Stomach (tissue), 19 donors: ENCODE measurements at places on chromosomes 7 and 10. TPM values are rescaled to one million over a fixed set of nuclear protein-coding genes. Genes with fewer than 3 reads are reported as not detected.

- H3K4me1 ChIP-seq: no peaks in the 10 kb centered on the region
- DNase-seq: no peak
- no peak overlapping the region for H3K27ac ChIP-seq
- H3K27me3 ChIP-seq: peaks cover 8% of the 10 kb centered on the region
These were observed 117.9 kb downstream of the SLIT1 start for GRCh38 chr10:97067716-97068391.

DNA sequence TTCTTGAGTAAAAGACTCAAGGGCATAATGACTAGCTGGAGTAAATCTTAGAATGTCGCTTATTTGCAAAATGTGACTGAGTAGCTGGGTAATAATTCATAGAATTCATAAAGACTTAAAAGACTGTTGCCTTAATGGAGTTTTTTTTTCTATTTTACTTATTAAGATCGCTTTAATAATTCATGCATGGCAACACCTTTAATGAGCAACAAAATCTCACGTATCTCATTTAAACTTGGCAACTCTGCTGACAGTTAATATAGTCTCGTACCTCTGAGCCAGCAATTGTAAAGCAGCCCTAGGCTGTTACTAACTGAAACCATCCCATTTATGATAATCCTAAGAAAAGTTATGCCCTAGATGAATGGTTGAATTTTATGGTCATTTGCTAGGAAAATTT lies 87.8 kb upstream of the SLC26A5 start:
- no peak overlapping the region for H3K4me3 ChIP-seq
- H3K4me1 ChIP-seq: no peaks in the 10 kb centered on the region
- no peak overlapping the region for H3K27ac ChIP-seq

DNA sequence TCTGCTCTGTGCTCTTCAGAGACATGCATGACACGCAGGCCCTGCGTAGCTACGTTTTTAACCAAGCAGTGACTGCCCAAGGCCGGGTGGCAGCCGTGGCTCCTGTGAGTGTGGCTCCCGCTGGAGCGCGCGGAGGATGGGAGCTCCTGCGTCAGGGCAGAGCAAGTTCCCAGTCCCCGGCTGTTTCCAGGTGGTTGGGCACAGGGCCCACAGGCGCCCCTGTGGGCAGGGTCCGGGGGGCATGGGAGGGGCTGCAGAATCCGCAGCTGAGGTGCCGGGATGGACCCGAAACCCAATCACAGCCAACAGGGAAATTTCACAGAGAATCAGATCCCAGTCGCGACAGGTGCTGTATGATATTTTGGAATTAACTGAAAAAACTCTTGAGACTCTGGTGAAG lies 9.8 kb downstream of the NKX6-2 start:
- no peaks in the 10 kb centered on the region for H3K27me3 ChIP-seq
- peak overlapping the region; percentile 73 for H3K27ac ChIP-seq
- DNase-seq: no peak

GRCh38 chr7:21364801-21365271 lies 63.0 kb upstream of the SP4 start:
- DNase-seq: no peak
- H3K36me3 ChIP-seq: no peaks in the 10 kb centered on the region
- no peak overlapping the region for H3K4me3 ChIP-seq
- no peaks in the 10 kb centered on the region for H3K27me3 ChIP-seq

DNA sequence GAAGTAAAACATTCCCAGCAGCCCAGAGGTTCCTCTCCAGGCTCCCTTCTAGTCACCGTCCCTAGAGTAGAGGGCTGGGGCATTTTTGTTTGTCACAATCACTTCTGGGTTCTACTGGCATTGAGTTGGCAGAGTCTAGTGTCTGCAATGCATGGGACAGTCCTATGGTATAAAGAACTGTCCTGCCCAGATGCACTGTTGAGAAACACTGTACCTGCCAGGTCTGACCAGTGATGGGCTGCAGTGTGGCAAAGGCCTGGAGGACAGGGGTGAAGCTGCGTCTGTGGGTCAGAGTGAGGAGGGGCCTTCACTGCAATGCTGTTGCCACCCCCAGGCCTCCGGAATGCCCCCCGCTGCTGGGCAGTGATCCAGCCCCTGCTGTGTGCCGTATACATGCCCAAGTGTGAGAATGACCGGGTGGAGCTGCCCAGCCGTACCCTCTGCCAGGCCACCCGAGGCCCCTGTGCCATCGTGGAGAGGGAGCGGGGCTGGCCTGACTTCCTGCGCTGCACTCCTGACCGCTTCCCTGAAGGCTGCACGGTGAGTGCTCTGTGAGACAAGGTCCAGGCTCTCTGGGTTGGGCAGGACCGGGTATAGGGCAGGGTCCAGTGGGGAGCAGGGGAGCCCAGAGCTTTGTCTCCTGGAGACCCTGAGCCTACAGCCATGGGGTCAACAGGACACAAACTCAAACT lies 14.8 kb downstream of the SMO start:
- no peak overlapping the region for H3K27ac ChIP-seq
- no peaks in the 10 kb centered on the region for H3K27me3 ChIP-seq
- no peaks in the 10 kb centered on the region for H3K4me1 ChIP-seq
- no peak for DNase-seq

- no peaks in the 10 kb centered on the region for H3K27me3 ChIP-seq
- DNase-seq: no peak
- H3K4me1 ChIP-seq: no peaks in the 10 kb centered on the region
- no peak overlapping the region for H3K4me3 ChIP-seq
These were observed 386.7 kb upstream of the NPVF start for GRCh38 chr7:25615003-25615402.

- no peak for DNase-seq
- H3K4me1 ChIP-seq: no peaks in the 10 kb centered on the region
- H3K36me3 ChIP-seq: peaks cover 69% of the 10 kb centered on the region
- no peaks in the 10 kb centered on the region for H3K27me3 ChIP-seq
- H3K4me3 ChIP-seq: no peak overlapping the region
These were observed 48.7 kb downstream of the UPF2 start for GRCh38 chr10:11993834-11994468.

DNA sequence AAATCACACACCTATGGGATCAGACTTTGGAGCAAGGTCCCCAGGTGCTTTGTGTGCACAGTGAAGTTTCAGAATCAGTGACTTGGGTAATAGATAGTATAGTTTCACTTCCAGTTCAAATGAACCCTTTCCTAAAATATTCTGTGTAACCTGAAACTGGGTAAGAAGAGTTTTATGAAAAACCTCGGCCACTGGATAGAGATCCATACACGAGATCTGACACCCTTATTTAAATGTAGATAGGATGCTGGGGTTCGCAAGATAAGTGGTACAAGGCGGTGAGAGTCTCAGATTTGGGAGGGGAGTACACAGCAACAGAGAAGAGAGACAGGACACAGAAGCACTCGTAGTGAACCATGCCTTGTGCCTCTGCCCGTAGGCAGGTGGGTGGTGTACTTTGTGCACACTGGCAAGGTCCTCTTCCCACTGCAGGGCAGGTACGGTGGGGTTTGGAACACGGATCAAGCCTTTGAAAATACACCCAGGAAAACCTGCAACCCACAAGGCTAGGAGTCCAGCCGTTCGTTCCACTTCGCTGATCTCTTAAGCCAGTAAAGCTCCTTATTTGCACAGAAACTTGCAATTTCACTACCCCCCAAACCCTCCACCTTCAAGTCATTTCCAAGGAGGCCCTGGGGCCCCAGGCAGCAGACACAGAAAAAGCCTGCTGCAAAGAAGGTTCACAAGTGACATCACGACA lies 162.8 kb downstream of the USP6NL start:
- peaks cover 9% of the 10 kb centered on the region for H3K4me1 ChIP-seq
- no peaks in the 10 kb centered on the region for H3K36me3 ChIP-seq
- H3K27me3 ChIP-seq: peaks cover 20% of the 10 kb centered on the region
- no peak overlapping the region for H3K4me3 ChIP-seq
- no peak overlapping the region for H3K27ac ChIP-seq

- H3K27ac ChIP-seq: no peak overlapping the region
- no peaks in the 10 kb centered on the region for H3K4me1 ChIP-seq
- H3K4me3 ChIP-seq: no peak overlapping the region
- no peak for DNase-seq
- no peaks in the 10 kb centered on the region for H3K27me3 ChIP-seq
These were observed 74.2 kb downstream of the RAB18 start for GRCh38 chr10:27578316-27578715.

DNA sequence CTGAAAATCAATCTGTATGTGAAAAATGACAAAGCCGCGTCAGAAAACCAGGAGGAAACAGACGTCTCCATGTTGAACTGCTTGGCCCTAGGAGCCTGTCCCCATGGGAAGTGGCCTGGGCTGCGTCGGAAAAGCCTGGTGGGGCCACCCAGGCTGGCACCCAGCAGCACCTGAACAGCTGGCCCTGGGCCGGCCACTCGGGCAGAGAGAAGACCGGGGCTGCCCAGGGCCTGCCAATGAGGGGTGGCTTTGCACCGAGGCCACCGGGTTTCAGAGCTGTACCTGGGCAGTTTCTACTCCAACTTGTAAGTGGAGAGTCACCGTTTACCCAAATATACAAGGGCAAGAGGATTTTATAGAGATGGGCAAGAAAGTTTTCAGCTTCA lies 1.1 kb upstream of the FUOM start:
- peaks cover 25% of the 10 kb centered on the region for H3K36me3 ChIP-seq
- no peak for DNase-seq
- peaks cover 17% of the 10 kb centered on the region for H3K27me3 ChIP-seq
- H3K4me3 ChIP-seq: no peak overlapping the region
- peaks cover 23% of the 10 kb centered on the region for H3K4me1 ChIP-seq
- peak overlapping the region; percentile 75 for H3K27ac ChIP-seq

GRCh38 chr10:86229376-86229775 lies 137.2 kb downstream of the GRID1 start:
- no peak for DNase-seq
- H3K36me3 ChIP-seq: no peaks in the 10 kb centered on the region
- no peak overlapping the region for H3K27ac ChIP-seq
- no peak overlapping the region for H3K4me3 ChIP-seq
- no peaks in the 10 kb centered on the region for H3K27me3 ChIP-seq

DNA sequence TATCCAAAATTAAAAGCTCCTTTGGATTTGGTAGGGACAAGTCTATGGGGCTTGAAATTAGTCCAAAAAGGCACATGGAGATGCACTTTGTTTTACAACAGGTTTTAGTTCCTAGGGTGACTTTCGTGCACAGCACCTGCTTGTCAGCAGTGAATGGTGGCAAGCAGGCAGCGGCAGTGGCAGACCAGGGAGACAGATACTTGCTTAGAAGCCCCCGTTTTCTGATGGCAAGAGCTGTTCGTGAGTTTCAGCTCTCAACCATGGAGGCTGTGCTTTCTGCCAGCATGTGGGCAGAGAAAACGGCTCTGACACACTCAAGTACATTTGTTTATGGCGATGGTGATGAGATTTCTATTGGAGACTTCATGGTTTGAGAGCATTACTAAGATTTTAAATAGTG lies 61.7 kb upstream of the SHH start:
- H3K27me3 ChIP-seq: no peaks in the 10 kb centered on the region
- DNase-seq: no peak

DNA sequence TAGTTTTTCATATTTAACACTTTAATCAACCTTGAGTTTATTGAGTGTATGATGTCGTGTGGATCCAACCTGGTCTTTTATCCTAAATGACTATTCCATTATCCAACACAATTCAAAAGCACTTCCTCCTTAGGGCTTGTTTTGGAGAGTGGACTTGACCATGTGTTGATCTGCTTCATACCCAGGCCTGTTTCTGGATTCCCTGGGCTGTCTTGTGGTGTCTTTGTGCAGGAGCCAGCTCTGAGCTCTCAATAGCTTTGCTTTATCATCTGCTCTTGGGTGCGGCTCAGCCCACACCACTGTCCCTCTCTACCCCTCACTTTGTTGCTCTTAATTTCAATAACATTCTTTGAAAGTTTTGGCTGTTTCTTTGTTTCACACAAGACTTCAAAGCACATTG lies 70.9 kb upstream of the CHST15 start:
- H3K4me1 ChIP-seq: no peaks in the 10 kb centered on the region
- no peak overlapping the region for H3K4me3 ChIP-seq
- H3K27me3 ChIP-seq: peaks cover 6% of the 10 kb centered on the region
- H3K36me3 ChIP-seq: no peaks in the 10 kb centered on the region
- H3K27ac ChIP-seq: no peak overlapping the region

DNA sequence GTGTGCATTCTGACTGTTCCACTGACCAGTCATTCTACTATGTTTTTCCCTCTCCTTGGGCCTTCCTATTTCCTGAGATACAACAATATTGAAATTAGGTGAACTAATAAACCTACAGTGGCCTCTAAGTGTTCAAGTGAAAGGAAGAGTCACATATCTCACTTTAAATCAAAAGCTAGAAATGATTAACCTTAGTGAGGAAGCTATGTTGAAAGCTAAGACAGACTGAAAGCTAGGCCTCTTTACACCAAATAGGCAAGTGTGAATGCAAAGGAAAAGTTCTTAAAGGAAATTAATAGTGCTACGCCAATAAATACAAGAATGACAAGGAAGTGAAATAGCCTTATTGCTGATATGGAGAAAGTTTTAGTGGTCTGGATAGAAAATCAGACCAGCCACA lies 5.7 kb upstream of the DYNC1I1 start:
- no peak overlapping the region for H3K27ac ChIP-seq
- no peaks in the 10 kb centered on the region for H3K4me1 ChIP-seq
- no peak overlapping the region for H3K4me3 ChIP-seq

DNA sequence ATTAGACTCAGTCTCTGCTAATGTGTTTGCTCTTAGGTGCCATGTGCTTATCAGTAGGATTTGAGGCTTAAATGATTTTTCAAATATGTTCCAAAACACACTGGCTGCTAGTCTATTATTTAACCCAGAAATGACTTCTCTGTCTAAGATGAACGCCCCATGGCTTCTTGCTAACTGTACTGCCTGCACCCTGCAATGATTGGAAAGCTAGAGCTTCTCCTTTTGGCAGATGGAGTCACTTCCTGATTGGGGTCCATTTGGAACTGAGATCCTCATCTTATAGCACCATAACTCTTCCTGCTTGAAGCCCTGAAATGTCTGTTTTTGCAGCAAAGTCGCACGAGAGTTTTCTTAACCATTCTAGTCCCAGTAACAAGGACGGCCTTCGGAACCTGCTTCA lies 186.5 kb upstream of the ADO start:
- H3K27ac ChIP-seq: no peak overlapping the region
- no peaks in the 10 kb centered on the region for H3K27me3 ChIP-seq
- DNase-seq: no peak

- no peaks in the 10 kb centered on the region for H3K4me1 ChIP-seq
- no peak for DNase-seq
- no peak overlapping the region for H3K4me3 ChIP-seq
These were observed 15.7 kb upstream of the ZNF212 start for GRCh38 chr7:149223761-149224160.

- no peaks in the 10 kb centered on the region for H3K4me1 ChIP-seq
- peak; percentile 82 for DNase-seq
- H3K36me3 ChIP-seq: no peaks in the 10 kb centered on the region
- H3K27me3 ChIP-seq: no peaks in the 10 kb centered on the region
These were observed 367.7 kb upstream of the SEMA3D start for GRCh38 chr7:85554236-85555178.

GRCh38 chr10:70115948-70116682 lies 16.5 kb downstream of the AIFM2 start:
- H3K27ac ChIP-seq: no peak overlapping the region
- peaks cover 56% of the 10 kb centered on the region for H3K36me3 ChIP-seq
- H3K4me3 ChIP-seq: no peak overlapping the region
- no peaks in the 10 kb centered on the region for H3K4me1 ChIP-seq
- H3K27me3 ChIP-seq: no peaks in the 10 kb centered on the region
- DNase-seq: peak; percentile 71

CFTR gene
- total RNA-seq: 1.9 TPM

NT5C2 gene
- total RNA-seq: 87.5 TPM

TFEC gene
- 28.4 TPM for total RNA-seq

RET gene
- total RNA-seq: not detected

PRR15 gene
- 20.0 TPM for total RNA-seq

FAM200A gene
- 3.3 TPM for total RNA-seq

PRSS58 gene
- not detected for total RNA-seq

GPR15LG gene
- not detected for total RNA-seq

CALML3 gene
- not detected for total RNA-seq

NCF1 gene
- 7.1 TPM for total RNA-seq

CALU gene
- 93.7 TPM for total RNA-seq
